ENCODE measurements at places on chromosomes 1 and 21.

DNA sequence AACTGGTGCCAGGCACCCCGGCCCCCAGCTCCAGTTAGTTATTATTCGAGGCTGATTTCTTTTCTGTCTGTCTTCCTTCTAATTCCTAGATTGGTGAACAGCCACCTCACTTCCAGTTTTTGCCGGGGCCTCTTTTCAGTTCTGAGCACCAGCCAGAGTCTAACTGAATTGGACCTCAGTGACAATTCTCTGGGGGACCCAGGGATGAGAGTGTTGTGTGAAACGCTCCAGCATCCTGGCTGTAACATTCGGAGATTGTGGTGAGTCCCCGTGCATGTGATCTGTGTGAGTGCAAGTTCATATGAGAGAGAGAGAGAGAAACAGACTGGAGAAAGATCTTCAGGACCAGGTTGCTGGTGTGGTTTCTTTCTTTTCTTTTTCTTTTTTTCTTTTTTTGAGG lies 13.5 kb downstream of the NLRP3 start:
- DNase-seq: no peak

DNA sequence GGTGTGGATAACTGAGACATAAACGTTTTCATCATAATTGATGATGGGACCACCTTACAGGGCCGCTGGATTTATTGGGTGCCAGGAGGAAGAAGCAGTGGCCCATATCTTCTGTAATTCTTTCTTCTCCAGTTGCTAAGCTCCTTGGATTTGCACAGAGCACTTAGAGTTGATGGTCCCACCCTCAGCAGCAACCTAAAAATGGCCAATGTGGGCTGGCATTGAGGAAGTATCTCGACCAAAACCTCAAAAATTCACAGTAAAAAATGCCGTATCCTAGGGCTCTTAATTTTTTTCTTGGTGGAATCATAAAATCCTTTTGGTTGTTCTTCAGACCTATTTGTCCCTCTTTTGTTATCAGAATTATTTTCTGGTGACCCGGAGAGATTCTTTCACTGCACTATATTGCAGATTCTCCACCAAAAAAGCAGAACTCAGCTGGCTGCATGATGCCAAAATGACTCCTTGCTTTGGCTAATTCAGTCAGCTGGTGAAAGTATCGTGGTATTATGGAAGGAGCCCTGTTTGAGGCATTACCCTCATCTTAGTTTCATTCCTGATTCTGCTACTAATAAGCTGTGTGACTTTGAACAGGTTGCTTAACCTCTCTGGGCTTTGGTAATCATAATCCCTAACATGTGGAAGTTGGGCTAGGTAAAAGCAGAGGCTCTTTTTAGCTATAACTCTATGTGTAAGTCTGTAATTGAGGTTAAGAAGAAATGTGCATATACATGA lies 27.6 kb downstream of the KIRREL1 start:
- peak; percentile 69 for DNase-seq

- no peak for DNase-seq
These were observed 21.3 kb downstream of the LSS start for GRCh38 chr21:46207006-46207919.

DNA sequence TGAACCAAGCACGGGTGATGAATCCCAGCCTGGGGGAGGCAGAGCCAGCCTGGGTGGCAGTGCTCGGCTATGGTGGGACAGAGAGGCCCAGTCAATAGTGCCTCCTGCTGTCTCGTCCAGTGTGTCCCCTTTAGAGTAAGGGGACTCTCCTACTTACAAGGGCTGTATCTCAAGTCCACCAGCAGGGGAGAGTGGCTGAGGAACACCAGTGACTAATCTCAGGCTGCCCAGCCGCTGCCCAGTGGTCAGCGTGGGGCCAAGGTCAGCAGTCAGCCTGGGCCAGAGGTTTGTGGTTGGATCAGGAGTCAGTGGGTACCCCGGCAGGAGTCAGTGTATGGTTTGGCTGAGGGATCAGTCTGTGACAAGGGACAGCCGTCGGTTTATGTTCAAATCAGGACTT lies 109.2 kb upstream of the RUNX3 start:
- DNase-seq: no peak

DNA sequence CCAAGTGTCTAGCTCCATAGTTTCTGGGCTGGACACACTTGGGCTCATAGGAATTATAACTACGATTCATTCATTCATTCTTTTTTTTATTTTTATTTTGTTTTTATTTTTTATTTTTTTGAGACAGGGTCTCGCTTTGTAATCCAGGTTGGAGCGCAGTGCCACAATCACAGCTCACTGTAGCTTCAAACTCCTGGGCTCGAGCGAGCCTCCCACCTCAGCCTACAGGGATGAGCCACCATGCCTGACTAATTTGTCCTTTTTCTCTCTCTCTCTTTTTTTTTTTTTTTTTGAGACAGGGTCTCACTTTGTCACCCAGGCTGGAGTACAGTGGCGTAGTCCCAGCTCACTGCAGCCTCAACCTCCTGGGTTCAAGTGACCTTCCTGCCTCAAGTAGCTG lies 42.3 kb downstream of the KCNAB2 start:
- DNase-seq: no peak

DNA sequence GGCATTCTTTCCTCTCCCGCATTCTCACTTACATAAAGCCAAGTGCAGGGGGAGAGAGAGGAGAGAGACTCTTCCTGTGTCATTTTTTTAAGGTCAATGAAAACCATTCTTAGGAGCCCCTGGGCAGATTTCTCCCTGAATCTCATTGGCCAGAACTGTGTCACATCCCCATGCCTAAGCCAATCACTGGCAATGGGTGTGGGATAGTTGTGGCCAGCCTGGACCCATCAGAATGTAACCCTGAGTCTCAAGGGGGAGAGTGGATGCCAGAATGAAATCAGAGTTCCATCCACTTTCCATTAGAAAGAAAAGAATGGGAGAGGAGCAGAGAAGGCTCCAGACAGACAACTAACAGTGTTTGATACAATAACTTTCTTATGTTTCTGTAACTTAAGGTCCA lies 31.2 kb upstream of the COQ8A start:
- no peak for DNase-seq

DNA sequence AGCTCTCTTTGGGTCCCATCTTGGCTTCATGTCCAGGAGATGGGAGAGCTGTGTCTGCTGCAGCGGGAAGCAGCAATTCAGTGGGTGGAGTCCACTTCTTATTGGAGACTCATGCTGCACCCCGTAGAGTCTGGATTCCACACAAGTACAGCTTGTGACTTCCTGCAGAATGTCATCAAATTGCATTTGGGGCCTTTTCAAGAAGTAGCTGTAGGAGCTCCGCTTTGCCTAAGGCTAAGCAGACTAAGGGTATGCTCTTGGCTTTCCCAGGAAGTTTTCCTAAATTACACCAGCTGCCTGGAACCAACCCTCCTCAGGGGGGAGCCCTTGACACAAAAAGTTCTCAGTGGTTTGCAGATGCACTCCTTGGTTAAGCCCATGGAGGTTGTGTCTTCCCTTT lies 5.7 kb upstream of the MOB3C start:
- DNase-seq: peak; percentile 55

- DNase-seq: peak; percentile 56
These were observed 65.2 kb upstream of the TARBP1 start for GRCh38 chr1:234544087-234544579.

DNA sequence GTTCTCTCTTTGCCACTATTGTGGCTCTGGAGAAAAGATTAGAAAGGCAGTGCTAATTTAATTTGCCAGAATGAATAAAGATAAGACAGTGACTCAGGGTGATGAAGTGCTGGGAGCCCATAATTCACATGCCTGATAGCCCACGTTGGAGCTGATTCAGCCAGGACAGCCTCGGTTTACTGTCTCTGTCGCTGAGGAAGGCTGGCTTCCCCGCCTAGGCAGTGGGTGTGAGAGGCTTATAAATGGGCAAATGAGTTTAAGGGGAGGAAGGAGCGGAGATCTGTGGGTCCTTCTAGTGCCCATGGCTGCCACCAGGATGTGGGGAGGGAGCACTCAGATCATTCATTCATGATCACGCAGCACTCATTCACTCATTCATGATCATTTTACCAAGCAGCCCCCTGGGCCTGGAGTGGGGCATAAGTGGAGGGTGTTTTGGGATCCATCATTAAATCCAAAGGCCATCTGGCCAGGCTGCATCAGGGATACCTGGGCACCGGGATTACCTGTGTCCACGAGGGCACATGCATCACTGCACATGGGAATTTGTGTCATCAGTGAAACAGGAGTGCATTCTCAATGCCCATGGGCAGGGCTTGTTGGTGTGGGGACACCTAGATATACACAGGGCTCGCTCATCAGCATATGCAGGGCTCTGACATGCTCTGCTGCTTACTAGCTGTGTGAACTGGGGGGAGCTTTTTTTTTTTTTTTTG lies 315.4 kb downstream of the MATN1 start:
- no peak for DNase-seq

- no peak for DNase-seq
These were observed 77.4 kb downstream of the APP start for GRCh38 chr21:26093122-26093521.

DNA sequence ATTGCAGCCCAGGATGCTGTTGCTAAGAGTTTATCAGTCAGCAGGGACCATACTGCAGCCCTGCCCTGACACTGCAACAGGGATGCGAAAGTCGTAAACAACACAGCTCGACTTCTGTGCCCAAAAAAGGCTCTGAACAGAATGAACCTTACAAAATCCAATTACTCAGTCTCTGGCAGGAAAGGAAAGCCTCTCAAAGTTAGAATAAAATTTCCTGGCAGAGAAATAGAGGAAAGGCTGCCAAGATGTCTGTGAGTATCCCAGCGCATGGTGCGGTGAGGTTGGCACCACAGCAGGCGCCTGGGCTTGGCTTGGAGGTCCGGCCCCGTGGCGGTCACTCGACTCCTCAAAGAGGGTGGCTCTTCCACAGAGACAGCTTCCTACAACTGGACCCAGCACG lies 185.8 kb downstream of the PCP4 start:
- no peak for DNase-seq

DNA sequence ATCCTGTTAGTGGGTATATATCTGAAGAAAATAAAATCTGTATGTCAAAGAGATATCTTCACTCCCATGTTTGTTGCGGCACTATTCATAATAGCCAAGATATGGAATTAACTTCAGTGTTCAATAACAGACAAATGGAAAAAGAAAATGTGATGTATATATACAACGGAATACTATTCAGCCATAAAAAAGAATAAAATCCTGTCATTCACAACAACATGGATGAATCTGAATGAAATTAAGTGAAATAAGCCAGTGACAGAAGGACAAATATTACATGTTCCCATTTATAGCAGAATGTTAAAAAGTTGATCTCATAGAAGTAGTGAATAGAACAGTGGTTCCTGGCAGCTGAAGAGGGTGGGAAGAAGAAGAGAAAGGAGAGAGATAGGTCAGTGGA lies 239.1 kb upstream of the RUNX1 start:
- DNase-seq: no peak

- no peak for DNase-seq
These were observed 69.4 kb upstream of the BACE2 start for GRCh38 chr21:41098481-41099042.

DNA sequence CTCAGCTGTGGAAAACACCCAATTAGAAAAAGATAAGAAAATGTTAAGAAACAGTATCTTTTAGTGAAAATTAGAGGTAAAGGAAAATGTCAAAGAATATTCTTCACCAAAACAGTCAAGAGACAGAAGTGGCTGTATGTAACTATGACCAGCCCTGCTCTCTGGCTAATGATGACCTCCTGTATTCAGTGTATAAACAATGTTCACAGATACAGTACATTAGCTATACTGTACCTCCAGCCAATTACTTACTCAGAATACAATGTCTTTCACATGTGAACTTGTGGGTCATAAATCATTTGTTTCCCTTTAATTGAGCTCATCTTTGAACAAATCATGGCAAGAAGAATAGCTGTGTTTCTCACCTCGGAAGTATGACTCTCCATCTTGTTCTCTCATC lies 432.0 kb downstream of the LMO4 start:
- DNase-seq: no peak

- DNase-seq: peak; percentile 17
These were observed 610 bp downstream of the WDR26 start for GRCh38 chr1:224433701-224434672.

- DNase-seq: no peak
These were observed 42.3 kb downstream of the STYXL2 start for GRCh38 chr1:167136191-167136614.

DNA sequence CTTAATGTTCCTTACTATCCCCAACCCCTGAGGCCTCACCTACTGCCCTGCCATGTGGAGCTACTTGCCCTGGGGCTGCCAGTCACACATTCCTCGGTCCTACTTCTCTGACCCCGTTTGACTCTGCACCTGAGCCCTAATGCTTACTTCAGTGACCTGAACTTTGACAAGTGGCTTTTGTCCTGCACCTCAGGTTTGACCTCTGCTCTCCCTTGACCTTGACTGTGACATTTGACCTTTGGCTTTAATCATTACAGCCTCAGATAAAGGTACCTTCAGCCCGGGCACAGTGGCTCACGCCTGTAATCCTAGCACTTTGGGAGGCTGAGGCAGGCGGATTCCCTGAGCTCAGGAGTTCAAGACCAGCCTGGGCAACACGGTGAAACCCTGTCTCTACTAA lies 22.8 kb downstream of the MR1 start:
- no peak for DNase-seq

DNA sequence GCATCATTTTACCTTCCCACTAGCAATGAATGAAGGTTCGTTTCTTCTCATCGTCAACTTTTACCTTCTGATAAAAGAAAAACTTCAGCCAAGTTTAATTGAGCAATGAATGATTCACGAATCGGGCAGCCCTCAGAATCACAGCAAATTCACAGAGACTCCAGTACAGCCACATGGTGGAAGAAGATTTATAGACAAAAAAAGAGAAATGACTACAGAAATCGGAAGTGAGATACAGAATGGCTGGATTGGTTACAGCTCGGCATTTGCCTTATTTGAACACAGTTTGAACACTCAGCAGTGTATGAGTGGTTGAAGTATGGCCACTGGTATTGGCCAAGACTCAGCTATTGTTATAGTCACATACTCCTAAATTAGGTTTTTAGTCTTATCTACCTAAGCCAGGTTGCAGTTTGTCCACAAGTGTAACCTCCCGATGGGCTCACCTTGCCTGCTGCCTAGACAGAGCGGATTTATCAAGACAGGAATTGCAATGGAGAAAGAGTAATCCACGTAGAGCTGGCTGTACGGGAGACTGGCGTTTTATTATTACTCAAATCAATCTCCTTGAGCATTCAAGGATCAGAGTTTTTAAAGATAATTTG lies 15.3 kb downstream of the AK4 start:
- peak; percentile 53 for DNase-seq
